ENCODE measurements at places on chromosomes 12 and 14.
A peak's percentile ranks its signal among the peaks of the same experiment; 100 is the strongest.

GRCh38 chr12:114735680-114736374 lies 51.9 kb upstream of the TBX3 start:
- no peak for DNase-seq

DNA sequence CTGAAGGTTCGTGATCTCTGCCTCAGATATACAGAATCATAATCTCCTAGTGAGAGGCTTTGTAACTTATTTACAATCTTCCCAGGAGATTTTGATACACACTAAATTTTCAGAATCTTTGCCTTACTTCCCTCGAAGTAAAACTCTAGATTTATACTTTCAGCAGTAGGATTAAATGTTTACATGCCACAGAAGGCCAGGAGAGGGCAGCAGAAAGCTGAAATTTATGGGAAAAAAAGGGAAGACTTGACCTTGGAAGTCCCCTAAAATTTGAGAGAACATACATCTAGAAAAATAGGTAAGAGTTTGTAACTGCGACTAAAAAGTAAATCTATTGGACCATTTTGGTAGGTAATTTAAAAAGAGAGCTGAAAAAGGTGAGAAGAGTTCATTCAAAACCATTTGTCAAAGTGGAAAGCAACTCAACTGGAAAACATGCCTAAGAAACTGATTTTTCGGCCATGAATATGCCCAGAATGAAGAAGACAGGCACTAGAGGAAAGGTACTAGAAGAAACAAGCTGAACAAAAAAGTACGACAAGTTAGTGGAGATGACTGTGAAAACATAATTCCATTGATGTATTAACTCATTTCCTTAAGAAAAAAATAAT lies 242.0 kb upstream of the MDGA2 start:
- DNase-seq, result no peak

DNA sequence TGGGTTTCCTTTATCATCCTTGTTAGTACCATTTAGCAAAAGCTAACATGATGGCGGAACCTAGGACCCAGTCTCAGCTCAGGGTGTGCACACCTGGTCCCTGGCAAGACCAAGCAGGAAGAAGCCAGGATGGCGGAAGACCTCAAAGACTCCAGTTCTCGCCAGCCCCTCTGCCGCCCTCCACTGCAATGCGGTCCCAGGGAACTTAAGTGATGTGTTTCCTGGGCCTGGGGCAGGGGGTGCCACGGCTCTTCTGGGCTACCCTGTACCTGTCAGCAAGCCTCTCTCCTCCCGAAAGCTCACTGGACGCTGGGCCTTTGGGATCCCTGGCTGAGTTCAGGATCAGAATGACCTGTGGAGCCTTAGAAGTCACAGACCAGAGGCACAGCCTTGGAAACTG lies 71.3 kb downstream of the FBXL14 start:
- DNase-seq, result no peak

DNA sequence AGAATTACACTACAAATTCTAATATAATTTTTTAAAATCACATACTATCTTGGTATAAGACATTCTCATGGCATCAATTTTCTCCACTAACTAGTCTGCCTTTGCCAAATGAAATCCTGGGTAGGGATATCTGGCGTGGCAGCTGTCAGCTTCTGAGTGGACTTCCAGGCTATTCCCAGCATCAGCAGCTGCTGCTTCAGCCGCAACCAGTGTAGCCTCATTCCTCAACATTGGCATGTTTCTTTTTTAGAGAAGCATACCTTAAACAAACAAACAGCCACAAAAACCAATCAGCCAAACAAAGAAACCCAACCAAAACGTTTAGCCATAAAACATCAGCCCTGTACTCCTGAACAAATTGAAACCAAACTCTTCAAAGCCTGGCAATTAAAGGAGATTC lies 235.8 kb downstream of the SSPN start:
- DNase-seq, result no peak

DNA sequence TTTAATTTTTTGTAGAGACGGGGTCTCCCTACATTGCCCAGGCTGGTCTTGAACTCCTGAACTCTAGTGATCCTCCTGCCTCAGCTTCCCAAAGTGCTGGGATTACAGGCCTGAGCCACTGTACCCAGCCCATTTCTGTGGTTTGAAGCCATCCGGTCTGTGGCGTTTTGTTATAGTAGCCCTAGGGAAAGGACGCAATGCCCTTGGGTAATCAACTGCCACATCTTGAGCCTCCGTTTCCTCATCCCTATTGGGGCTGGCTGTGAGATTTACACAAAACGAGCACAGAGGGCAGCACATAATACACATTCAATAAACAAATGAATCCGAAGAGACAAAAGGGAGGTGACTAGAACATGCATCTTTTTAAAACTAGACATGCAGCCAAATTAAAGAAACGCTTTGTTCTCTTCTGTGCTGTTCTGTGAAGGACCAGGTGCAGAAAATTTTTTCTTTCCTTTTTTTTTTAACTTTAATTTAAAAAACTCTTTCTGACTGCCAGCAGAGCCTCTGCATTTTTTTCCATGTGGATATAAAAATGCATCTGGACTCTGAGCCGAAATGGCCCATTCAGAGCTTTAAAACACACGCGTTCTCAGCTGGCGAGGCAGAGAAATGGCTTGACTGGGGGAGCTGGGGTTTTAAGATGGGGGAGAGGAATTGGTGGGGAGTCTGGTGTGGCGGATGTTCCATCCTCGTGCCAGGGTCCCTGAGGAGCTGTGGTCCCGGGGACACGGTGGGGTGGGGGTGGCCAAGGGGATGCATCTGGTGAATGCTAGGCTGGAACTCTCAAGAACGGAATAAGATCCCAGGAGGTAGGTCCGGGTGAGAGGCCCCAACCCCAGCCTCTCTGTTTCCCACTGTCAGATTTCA lies 119.0 kb downstream of the RBM19 start:
- DNase-seq, result no peak

GRCh38 chr12:99154216-99154982 lies 493.2 kb upstream of the GARIN6 start:
- no peak for DNase-seq

DNA sequence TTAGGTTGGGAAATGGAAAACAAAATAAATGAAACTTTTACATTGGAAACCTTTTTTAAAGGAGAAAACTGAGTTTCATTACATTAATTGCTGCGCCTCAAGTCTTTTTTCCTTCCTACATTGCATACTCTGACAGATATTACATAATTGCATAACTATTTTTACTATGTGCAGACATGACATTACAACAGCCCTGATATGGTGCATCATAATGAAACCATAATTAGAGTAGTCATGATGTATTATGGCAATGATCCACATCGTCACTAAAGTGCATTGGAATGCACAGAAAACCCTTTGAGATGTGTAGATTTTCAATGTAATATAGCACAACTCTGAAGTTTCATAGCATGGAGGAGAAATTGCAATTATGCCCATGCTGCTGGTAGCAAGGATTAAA lies 217.8 kb upstream of the NPAS3 start:
- DNase-seq, result no peak

DNA sequence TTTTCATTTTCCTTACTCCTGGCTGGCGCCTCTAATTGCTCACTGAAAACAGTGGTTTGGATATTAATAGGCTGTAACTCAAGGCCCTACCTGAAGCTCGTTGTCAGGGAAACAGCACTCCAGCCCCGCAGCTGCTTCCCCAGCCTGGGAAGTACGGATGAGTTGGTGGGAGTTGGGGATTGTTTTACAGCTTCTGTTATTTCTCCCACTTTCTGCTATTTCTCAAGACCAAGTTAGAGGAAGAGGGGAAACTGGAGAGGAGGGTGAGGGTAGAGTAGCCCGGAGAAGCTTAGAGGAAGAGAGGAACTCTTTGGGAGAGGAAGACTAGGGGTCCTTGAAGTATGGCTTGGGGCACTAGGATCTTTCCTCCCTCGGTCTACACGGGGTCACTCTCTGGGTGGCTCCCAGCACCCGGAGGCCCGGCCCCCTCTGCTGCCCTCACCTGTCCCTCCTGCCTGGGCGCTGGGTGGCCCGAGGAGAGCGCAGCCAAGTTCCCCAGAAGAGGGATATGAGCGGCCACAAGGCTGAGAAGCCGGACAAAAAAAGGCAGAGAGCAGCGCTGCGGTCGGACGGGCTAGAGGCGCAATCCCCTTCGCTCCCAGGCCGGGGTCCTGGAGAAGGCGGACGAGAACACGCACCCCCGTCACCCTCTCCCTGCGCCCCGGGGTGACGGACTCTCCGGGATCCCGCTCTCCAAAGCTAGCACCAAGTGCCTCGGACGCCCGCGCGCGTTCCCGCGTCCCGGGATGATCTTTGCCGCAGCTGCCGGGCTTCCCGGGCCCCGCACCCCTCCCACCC lies 671 bp downstream of the SPTB start:
- DNase-seq, result peak; percentile 91

DNA sequence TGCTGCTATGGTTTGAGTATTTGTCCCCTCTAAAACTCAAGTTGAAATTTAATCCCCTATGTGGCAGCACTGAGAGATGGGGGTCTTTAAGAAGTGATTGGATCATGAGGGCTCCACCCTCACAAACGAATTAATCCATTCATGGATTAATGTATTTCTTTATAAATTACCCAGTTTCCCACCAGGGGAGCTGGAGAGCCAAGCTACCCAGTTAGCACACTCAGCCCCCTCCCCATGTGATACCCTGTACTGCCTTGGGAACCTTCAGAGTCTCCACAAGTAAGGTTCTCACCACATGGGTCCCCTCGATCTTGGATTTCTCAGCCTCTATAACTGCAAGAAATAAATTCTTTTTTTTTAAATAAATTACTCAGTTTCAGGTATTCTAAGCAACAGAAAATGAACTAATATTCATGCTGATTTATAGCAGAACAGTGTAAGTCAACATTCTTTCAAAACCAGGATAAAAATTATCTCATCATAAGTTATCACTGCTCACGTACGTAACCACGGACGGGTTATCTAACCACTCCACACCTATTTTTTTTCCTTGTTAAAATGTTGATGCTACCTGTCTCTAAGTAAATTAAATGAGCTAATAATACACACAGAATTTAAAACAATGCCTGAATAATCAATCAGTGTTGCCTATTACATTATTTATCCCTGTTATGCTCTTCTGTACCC lies 3.6 kb downstream of the NAP1L1 start:
- no peak for DNase-seq

GRCh38 chr14:104116288-104116755 lies 22.1 kb upstream of the KIF26A start:
- DNase-seq, result peak; percentile 13

DNA sequence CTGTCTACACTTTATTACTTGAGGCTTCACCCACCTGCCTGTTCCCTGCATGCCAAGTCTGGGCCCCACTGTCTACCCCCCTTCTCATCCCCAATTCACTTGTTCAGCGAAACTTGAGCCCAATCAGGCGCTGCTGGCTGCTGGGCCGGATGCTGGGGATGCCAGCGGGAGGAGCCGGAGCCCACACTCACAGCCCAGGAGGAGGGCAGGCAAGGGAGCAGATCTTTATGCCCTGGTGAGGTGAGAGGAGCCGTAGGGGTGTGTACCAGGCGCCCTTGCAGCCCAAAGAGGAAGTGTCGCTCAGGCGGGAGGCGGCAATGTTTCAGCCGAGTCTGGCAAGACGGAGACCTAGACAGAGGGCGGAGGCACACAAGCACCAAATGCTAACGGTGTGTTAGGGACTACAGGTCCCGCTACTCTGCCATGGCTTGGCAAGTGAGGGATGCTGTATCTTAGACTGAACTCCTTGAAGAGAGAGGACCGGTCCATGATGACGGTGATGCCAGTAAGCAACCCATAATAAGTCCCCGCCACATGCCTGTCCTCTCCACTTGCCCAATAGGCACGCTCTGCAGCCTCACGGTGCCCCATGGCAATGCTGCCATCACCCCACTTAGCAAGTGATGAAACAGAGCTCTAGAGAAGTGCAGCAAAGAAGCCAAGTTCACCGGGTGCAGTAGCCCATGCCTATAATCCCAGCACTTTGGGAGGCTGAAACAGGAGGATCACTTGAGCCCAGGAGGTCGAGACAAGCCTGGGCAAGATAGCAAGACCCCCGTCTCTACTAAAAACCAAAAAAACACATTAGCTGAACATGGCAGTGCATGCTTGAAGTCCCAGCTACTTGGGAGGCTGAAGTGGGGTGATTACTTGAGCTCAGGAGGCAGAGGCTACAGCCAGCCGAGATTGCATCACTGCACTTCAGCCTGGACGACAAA lies 41.6 kb downstream of the LRRC74A start:
- peak; percentile 85 for DNase-seq

DNA sequence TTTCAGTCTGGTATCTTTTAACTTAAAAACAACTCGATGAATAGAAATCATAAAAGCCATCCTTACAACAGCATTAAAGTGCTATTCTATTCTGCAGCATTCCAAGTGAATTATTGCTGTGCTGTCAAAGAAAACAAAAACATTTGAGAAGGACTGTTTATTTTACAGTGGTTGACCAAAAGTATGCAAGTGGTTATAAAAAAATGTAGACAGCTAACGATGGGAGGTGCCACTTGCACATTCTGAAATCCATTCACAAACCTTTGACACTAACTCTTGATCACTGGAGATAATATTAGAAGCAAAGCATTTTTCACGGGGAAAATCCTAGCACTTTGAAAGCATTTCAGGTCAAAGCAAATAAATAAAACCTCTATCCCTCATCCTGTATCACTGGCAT lies 55.6 kb downstream of the HMGA2 start:
- DNase-seq, result no peak

- no peak for DNase-seq
These were observed 152.3 kb downstream of the MON2 start for GRCh38 chr12:62618930-62619329.

- no peak for DNase-seq
These were observed 406.3 kb upstream of the MGAT4C start for GRCh38 chr12:86662464-86662863.

GRCh38 chr14:101123618-101124510 lies 220.3 kb upstream of the RTL1 start:
- no peak for DNase-seq

- DNase-seq, result no peak
These were observed 9.2 kb downstream of the PRPH start for GRCh38 chr12:49304161-49304560.

DNA sequence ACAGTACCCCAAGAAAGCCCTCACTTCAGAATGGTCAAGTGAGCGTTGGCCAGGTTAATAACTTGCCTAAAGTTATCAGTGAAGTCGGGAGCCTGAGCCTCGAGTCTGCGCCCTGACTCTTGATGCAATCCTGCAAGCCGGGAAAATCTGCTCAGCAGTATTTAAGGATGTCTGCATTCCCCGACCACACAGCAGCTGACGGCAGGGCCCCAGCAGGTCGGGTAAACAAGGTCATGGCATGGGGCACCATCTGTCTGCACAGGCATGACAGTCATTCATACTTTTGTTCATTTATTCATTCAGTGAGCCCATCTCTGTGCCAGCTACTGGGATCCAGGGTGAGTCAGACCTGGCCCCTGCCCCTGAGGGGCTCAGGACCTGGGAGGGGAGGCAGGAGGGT lies 11.1 kb downstream of the ABCB9 start:
- no peak for DNase-seq

- no peak for DNase-seq
These were observed 40.9 kb upstream of the ELK3 start for GRCh38 chr12:96153131-96153725.

GRCh38 chr14:51041108-51041531 lies 53.8 kb downstream of the TRIM9 start:
- DNase-seq, result no peak

GRCh38 chr14:61456720-61457119 lies 135.3 kb downstream of the PRKCH start:
- DNase-seq, result peak; percentile 80

Data from DMS79 treated with DMSO at 0.1 percent for 48 hours (cell line).